ENCODE measurements at places on chromosomes 1 and 21.

- DNase-seq, result no peak
Observed at GRCh38 chr1:10280439-10281350, 70.3 kb downstream of the KIF1B start.

- DNase-seq, result no peak
Observed at GRCh38 chr1:109266965-109267364, 16.0 kb downstream of the PSRC1 start.

DNA sequence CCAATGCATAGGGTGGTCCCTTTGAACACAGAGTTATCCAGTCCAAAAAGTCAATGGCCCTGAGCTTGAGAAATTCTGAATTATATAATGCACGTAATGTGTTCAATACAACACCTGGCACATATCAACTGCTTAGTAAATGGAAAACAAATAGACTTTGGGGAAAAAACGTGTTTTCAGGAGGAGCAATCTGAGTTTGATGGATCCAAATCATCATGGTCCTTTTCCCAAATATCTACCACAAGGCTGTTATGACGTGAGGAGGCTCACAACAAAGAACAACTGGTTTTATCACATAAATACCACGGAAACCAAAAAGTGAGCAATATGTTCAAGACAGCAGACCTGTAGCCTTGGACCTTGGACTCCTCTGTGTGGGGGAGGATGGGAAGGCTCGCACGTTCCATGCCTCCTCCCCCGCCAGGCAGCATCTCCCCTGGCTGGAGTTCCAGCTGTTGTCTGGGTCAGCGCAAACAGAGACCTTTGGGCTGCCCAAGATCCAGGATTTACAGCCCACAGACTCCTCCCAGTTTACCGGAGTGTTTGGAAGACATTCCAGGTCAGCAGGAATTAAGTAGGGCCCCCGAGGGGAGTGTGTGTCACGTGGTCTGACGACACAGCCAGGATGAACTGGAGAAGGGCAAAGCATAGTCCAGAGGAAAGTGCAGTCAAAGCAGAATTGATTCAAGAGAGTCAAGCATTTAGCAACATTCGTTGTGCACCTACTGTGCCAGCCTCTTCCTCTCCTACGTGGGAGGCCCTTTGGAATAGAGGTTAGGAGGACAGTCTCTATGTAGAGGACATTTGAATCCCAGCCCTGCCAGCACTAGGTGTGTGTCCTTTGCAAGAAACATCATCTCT lies 32.2 kb upstream of the MED18 start:
- DNase-seq, result no peak

DNA sequence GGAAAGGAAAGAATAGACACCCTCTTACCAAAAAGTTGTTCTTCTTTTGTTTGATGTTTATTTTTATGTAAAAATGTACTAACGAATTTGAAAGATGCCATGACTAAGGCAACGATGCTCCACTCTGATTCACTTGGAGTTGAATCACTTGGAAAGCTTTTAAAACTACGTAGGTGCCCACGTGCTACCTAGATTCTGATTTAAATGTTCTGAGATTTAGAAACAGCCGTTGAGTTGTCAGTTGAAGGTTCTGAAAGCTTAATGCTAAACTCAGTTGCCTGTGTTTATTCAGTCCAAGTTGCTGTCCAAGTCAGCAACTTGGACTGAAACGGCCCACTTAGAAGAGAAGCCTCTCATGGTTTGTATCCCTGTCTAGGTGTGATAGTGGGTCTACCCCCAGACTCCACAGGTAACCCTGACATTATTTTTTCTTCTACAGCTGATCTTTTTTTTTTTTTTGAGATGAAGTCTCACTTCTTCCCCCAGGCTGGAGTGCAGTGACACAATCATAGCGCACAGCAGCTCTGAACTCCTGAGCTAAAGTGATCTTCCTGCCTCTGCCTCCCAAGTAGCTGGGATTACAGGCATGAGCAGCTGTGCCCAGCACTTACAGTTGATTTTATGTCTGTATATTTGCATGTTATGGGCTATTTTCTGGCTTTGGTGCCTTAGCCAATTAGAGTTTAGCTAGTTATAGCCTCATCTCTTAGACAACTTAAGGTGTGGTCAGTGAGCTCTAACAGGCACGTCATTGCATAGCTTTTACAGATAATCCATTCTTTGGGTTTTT lies 1.4 kb upstream of the VAMP4 start:
- DNase-seq, result no peak

GRCh38 chr1:2199042-2199810 lies 4.7 kb upstream of the FAAP20 start:
- no peak for DNase-seq
